ENCODE measurements at places on chromosomes 11 and 22. TPM values are rescaled to one million over a fixed set of nuclear protein-coding genes. Genes with fewer than 3 reads are reported as not detected.

The TPBGL gene
- polyA plus RNA-seq = 0.08 TPM

The SCN2B gene
- polyA plus RNA-seq = 0.09 TPM

The STK33 gene
- 12.9 TPM for polyA plus RNA-seq

The TRIM64 gene
- polyA plus RNA-seq = 0.10 TPM

The JHY gene
- 0.97 TPM for polyA plus RNA-seq

The CST6 gene
- 9.9 TPM for polyA plus RNA-seq

The KCNJ5 gene
- not detected for polyA plus RNA-seq

The MMP10 gene
- not detected for polyA plus RNA-seq

The P2RX6 gene
- not detected for polyA plus RNA-seq

The PARVG gene
- not detected for polyA plus RNA-seq

The OR51B5 gene
- polyA plus RNA-seq = not detected

The FZD4 gene
- 1.4 TPM for polyA plus RNA-seq

The SAC3D1 gene
- 21.8 TPM for polyA plus RNA-seq
